ENCODE measurements at places on chromosomes 4 and X. TPM values are rescaled to one million over a fixed set of nuclear protein-coding genes. Genes with fewer than 3 reads are reported as not detected.

DNA sequence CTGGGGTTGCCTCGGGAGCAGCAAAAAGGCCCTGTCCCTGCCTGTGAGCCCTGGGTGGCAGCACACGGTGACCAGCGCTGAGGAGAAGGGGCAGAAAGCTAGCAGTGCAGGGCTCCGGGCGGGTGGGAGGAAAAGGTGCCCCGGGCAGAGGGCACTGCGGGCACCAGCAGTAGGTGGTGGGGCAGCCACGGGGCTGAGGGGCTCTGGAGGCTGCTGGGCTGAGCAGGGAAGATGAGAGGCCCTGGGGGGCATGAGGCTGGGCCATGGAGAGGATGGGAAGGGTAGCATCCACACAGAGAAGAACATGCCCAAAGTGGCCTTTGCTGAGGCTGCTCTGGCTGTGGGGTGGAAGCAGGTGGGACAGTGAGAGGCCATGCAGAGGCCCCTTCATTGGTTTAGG lies 67.5 kb upstream of the NKX1-1 start:
- no peak for DNase-seq
- H3K4me3 ChIP-seq, result no peak overlapping the region
- H3K4me1 ChIP-seq, result peaks cover 12% of the 10 kb centered on the region
- no peaks in the 10 kb centered on the region for H3K36me3 ChIP-seq
- no peak overlapping the region for H3K27ac ChIP-seq

GRCh38 chr4:143641361-143641760 lies 59.1 kb downstream of the FREM3 start:
- DNase-seq, result no peak
- H3K36me3 ChIP-seq, result no peaks in the 10 kb centered on the region
- H3K4me1 ChIP-seq, result no peaks in the 10 kb centered on the region

GRCh38 chrX:6574762-6575161 lies 39.8 kb upstream of the VCX3A start:
- H3K27me3 ChIP-seq, result no peaks in the 10 kb centered on the region
- H3K4me3 ChIP-seq, result no peak overlapping the region
- no peaks in the 10 kb centered on the region for H3K36me3 ChIP-seq
- H3K27ac ChIP-seq, result no peak overlapping the region
- no peaks in the 10 kb centered on the region for H3K4me1 ChIP-seq

DNA sequence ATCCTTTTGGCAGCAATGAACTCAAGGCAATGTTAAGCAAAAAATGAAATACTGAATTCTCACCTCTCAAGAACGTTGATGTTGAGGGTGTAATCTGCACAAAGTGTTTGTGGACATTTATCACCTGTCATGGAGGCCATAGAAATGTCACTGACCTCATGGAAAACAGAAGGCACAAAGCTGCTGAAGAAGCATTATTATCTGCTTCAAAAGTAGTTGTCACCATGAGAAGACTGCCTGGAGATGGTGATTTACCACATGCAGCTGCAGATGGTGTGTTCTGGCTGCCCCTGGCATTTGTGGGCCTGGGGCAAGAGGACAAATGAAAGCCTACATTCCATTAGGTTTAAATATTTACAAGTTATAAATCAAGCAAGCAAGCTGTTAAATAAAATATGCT lies 116.8 kb upstream of the RPS6KA3 start:
- no peak for DNase-seq
- H3K4me1 ChIP-seq, result no peaks in the 10 kb centered on the region
- no peak overlapping the region for H3K4me3 ChIP-seq

DNA sequence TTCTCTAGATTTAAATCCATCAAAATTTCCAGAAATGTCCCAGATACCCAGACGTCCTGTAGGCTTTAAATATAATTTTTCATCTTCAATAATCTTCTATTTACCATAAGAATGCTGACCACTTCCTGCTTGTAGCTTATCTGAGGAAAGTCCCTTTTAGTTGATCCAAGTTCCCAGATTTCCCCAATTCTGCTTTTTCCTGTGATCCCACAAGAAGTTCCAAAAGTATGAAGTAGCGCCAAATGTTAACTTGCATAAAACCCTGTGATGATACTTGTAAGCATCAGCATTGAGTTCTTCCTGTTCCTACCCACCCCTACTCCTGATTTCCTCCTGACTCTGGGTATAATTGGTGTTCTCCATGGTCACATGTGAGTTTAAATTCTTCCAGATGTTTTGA lies 10.6 kb upstream of the TLR8 start:
- H3K27ac ChIP-seq, result no peak overlapping the region
- DNase-seq, result no peak
- no peaks in the 10 kb centered on the region for H3K4me1 ChIP-seq
- H3K4me3 ChIP-seq, result no peak overlapping the region
- H3K36me3 ChIP-seq, result no peaks in the 10 kb centered on the region

- no peaks in the 10 kb centered on the region for H3K4me1 ChIP-seq
- no peak overlapping the region for H3K4me3 ChIP-seq
- no peak overlapping the region for H3K27ac ChIP-seq
- H3K27me3 ChIP-seq, result no peaks in the 10 kb centered on the region
Measured at GRCh38 chr4:143230683-143231082, 46.0 kb downstream of the USP38 start.

- H3K36me3 ChIP-seq, result no peaks in the 10 kb centered on the region
- H3K4me1 ChIP-seq, result no peaks in the 10 kb centered on the region
- no peak for DNase-seq
- H3K4me3 ChIP-seq, result no peak overlapping the region
Measured at GRCh38 chrX:96578781-96579180, 105.9 kb upstream of the DIAPH2 start.

GRCh38 chr4:40601641-40602040 lies 28.0 kb downstream of the RBM47 start:
- H3K4me3 ChIP-seq, result no peak overlapping the region
- H3K4me1 ChIP-seq, result no peaks in the 10 kb centered on the region
- no peak overlapping the region for H3K27ac ChIP-seq
- DNase-seq, result no peak
- no peaks in the 10 kb centered on the region for H3K36me3 ChIP-seq

- H3K27me3 ChIP-seq, result no peaks in the 10 kb centered on the region
- no peak for DNase-seq
- H3K36me3 ChIP-seq, result no peaks in the 10 kb centered on the region
- H3K4me3 ChIP-seq, result no peak overlapping the region
Measured at GRCh38 chr4:139202991-139203390, 26.0 kb upstream of the ELF2 start.

- H3K27me3 ChIP-seq, result no peaks in the 10 kb centered on the region
- DNase-seq, result no peak
- peaks cover 12% of the 10 kb centered on the region for H3K4me1 ChIP-seq
- H3K36me3 ChIP-seq, result no peaks in the 10 kb centered on the region
- H3K27ac ChIP-seq, result no peak overlapping the region
Measured at GRCh38 chr4:82681754-82682153, 116.8 kb downstream of the SCD5 start.

The FAM9B gene
- total RNA-seq, result not detected

The CFAP99 gene
- not detected for total RNA-seq

The KLB gene
- total RNA-seq, result 1.2 TPM

The GAGE12C gene
- total RNA-seq, result not detected

DNA sequence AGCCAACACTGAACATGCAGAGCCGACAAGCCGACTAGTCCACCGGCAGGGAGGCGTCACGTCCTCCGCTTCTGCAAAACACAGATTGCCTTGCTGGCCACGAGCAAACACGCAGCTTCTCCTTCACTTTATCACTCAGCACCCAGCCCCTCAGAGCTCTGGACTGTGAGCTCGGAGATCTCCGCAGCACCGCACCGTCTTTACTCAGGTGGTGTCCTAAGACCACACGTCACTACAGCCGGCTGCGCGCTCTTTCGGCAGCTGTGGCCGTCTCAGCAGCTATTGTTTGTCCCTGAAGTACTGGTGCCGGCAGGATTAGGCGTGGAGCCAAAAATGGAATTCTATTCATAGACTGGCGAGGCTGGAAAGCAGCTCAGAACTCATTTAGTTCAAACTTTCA lies 72.0 kb downstream of the FAT1 start:
- no peak for DNase-seq
- no peaks in the 10 kb centered on the region for H3K27me3 ChIP-seq
- H3K27ac ChIP-seq, result no peak overlapping the region
- peaks cover 9% of the 10 kb centered on the region for H3K4me1 ChIP-seq
- H3K36me3 ChIP-seq, result no peaks in the 10 kb centered on the region

The ASMT gene
- not detected for total RNA-seq

- H3K4me1 ChIP-seq, result no peaks in the 10 kb centered on the region
- no peak for DNase-seq
- H3K36me3 ChIP-seq, result no peaks in the 10 kb centered on the region
- H3K27ac ChIP-seq, result no peak overlapping the region
- no peak overlapping the region for H3K4me3 ChIP-seq
Measured at GRCh38 chr4:154958121-154958520, 177.0 kb downstream of the RBM46 start.

DNA sequence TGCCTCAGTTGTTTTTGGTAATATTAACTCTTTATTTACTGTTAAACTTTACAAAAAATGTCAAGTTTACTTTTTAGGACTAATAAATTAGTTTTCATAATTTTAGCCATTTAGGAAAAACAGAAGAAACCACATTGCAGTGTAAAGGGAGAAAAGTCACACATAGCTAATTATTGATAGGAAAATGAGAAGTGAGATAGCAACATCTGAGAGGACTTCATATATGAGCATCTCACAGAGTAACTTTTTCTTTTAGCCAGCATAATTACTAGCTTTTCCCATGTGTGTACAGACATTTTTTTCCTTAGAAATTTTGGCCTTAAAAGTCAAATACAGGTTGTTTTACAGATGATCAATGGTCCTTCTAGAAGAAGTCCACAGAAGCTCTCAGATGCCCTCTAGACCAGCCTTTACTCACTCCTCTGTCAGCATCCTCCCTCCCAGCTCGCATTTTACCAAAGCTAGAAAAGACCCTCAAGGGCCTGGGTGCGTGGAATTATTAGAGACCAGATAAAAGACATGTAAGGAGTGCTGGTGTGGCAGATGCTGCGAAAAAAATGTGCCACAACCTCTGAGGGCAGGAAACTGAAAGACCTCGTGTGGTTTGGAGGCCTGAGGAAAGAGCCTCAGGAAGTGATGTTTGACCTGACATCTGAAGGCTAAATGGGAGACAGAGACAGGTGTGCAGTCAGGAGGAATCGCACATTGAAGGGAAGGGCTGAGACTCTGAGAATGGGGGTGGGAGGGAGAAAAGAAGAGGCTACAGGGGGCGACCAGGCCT lies 156.9 kb downstream of the CBR4 start:
- no peak overlapping the region for H3K4me3 ChIP-seq
- no peak for DNase-seq

The GAGE12E gene
- total RNA-seq, result not detected

- H3K27me3 ChIP-seq, result no peaks in the 10 kb centered on the region
- peaks cover 7% of the 10 kb centered on the region for H3K4me1 ChIP-seq
- no peak for DNase-seq
- no peak within 1 kb of the TSS for H3K27ac ChIP-seq
Measured at GRCh38 chrX:100409610-100410590, at the start of gene PCDH19. Gene PCDH19, minus strand, starts transcription at chrX:100410273. Its CDS starts 1,676 bp downstream, at chrX:100408597.
